ENCODE measurements at places on chromosomes 2 and 18.

DNA sequence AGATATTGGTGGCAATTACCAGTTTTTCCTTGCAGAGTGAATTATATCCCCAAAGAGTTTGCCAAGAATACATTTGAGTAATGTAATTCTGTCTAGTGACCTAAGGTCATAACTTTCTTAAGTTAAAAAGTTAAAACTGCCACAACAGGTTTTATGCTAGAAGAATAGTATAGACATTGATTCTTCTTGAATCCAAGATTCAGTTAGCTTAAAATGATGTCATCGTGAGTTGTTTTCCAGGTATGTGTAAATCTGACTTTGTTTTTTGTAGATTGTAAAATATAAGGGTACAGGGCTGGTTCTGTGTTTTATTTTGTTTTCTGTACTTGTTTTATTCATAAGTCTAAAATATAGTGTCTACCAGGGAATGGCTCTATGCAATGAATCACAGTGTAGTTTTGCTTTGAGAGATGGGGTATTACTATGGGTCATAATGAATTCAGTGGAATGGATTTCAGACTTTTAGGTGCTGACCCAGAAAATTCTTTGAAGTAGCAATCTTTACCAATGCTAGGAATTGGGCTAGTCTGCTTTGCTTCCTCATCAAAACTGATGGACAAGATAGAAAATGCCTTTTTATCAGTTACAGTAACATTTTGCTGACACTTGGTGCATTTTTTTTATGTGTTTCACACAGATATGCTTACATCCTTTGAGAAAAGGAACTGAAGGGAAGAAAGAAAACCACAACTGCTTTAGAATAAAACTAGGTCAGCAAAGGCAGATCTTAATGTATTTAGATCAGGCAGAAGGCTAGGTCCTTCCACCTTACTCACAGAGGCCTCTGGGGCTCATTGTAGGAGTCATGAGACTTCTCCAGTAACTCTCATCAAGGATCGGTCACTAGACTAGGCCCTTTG, 20.8 kb upstream of the MGAT5 start:
- DNase-seq = no peak

- no peak for DNase-seq
Measured at GRCh38 chr18:72826736-72827135, 41.1 kb downstream of the NETO1 start.

DNA sequence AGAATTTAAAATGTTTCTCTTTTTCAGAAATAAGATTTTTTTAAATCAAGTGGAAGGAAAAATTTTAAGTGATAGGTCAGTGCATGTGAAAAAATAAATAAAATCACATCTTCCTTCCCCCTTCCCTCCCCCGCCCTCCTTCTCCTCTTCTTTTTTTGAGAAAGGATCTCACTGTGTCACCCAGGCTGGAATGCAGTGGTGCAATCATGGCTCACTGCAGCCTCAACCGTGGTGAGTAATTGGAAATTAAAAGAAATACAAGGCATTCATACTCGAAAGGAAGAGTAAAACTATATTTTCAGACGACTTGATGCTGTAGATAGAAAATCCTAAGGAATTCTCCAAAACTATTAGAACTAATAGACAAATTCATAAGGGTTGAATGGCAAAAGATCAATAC, 16.9 kb upstream of the CRACDL start:
- no peak for DNase-seq

DNA sequence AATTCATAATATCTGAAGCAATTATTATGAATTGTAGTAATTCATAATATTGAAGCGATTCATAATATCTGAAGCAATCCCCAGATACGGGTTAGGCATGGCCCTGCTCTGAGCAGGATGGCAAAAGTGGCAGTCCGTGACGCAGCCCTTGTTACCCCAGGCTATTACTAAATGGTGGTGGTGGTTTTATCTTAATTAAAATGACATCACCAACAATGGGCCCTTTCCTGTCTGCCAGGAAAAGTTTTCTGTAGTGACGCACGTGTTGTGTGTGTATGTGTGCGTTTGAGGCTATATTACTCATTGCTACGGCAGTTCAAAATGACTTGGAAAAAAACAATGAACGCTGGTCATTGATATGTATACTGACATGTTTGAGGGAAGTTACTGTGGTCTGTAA, 10.6 kb upstream of the MOCOS start:
- no peak for DNase-seq

DNA sequence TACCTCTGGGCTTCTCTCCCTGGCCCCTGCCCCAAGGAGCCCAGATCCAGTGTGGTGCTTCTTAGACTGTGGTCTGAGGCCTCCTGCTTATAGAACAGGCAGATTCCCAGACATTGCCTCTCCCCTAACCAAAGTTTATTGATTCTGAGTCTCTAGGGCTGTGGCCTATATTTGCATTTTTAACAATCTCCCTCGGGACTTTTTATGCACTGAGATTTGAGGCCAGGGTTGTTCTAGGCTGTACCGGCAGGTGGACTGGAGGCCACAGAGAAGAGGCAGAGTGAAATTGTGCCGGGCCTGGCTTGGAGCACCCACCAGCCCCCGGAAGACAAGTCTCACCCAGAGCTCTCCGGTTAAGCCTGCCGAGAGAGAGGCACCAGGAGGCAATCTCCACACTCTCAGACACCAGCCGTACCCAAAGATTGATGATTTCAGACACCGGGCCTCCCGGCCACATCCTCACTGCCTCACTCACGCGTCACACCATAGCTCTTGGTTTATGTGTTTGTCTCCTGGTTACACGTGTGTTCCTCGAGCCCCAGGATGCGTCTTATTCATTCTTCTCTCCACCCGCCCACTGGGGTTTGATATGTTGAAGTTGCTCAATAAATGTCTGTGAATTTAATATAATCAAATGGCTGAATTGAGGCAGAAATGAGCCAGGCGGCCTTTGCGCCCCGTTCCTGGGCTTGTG, 203.7 kb downstream of the KLHL29 start:
- no peak for DNase-seq

- DNase-seq = no peak
Measured at GRCh38 chr2:41741951-41742595, 305.7 kb upstream of the PKDCC start.

DNA sequence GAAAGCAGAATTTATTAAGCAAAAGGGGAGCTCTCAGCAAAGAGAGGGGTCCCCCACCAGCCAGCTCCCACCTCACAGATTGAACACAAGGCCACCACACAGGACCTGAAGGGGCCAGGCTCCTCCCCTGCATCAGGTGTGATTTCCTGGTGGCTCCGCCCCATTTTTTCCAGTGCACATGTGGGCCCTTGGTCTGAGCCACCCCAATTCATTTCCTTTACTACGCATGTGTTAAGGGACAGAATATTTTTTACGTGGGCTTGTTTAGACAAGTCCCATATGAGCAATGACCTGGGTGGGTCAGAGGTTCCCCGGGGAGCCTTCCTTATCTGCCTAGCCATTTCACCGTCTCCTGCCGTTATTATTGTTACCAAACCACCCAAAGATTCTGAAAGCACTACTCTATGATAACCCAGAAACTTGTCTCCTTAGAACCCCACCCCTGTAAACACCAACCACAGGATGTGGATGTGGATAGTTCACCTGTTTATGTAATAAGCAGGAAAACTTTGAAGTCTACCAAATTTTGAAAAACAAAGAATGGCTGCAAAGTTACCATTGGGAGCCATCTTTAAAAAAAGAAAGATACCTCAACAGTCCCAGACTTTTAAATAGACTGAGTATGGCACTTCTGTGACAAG, 191.7 kb downstream of the CD226 start:
- no peak for DNase-seq

GRCh38 chr18:12252061-12252460, 2.1 kb upstream of the CIDEA start:
- no peak for DNase-seq

GRCh38 chr18:3442919-3443318, 7.1 kb upstream of the TGIF1 start:
- no peak for DNase-seq
